Mesothelial cell of epicardium (in vitro differentiated cells): ENCODE measurements at places on chromosomes 4 and X. TPM values are rescaled to one million over a fixed set of nuclear protein-coding genes. Genes with fewer than 3 reads are reported as not detected.

DNA sequence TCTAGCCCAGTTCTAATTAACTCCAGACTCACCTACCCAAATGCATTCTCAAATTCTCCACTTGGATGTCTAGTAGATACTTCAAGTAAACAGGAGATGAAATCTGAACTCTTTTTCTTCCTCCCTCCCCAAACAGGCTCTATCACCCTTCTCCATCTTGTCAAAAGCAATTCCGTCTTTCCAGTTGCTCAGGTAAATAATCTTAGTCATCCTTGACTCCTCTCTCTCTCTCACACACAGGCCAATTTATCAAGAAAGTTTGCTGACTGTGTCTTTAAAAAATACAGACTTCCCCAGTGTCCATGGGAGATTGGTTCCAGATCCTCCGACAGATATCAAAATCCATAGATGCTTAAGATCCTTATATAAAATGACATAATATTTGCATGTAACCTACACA, 12.9 kb downstream of the TXK start:
- H3K4me3 ChIP-seq = no peak overlapping the region
- no peak for DNase-seq
- no peaks in the 10 kb centered on the region for H3K4me1 ChIP-seq

DNA sequence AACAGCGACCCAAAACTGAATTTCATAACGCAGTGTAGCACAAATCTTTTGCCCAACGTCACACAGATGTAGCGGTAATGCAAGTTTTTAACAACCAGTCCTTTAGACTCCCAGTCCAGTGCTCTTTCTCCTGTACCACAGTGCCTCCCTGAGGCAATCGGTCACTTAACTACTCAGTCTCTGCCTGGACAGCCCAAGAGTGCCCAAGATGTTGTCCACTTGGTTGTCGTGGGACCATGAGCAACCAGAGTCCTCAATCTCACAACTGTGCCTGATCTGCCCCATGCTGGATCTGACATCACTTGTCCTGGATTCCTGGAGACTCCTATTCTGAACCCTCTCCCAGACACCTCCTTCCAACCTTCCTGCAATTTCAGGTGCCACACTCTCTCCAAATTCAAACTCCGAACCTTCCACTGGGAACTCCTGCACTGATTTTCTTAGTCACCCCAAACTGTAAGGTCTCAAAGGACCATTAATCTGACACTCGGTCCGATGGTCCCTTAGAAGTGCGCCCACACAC, 702 bp downstream of the MMGT1 start:
- H3K36me3 ChIP-seq = no peaks in the 10 kb centered on the region
- no peaks in the 10 kb centered on the region for H3K27me3 ChIP-seq
- H3K4me1 ChIP-seq = peaks cover 16% of the 10 kb centered on the region
- peak overlapping the region; percentile 100 for H3K27ac ChIP-seq

DNA sequence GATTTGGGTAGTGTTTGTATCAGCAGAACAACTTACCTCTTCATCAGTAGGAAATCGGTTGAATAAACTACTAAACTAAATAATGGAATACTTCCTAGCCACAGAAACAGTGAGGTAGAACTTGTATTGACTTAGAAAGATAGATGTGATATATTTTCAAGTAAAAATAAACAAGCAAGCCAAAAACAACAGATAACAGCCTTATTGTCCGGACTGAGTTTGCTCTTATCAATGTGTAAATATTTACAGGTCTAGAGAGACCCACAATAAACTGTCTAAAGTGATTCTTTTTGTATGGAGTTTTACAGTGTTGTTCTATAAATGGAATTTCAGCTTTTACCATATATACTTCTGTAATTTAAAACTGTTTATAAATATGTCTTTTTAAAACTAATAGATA, 721.8 kb downstream of the ADGRL3 start:
- H3K36me3 ChIP-seq = peaks cover 3% of the 10 kb centered on the region
- no peaks in the 10 kb centered on the region for H3K27me3 ChIP-seq
- no peak overlapping the region for H3K4me3 ChIP-seq
- no peak overlapping the region for H3K27ac ChIP-seq
- no peak for DNase-seq

CCNB3 gene
- 0.36 to 0.60 TPM (median 0.40 TPM) in 3 replicates for total RNA-seq

DNA sequence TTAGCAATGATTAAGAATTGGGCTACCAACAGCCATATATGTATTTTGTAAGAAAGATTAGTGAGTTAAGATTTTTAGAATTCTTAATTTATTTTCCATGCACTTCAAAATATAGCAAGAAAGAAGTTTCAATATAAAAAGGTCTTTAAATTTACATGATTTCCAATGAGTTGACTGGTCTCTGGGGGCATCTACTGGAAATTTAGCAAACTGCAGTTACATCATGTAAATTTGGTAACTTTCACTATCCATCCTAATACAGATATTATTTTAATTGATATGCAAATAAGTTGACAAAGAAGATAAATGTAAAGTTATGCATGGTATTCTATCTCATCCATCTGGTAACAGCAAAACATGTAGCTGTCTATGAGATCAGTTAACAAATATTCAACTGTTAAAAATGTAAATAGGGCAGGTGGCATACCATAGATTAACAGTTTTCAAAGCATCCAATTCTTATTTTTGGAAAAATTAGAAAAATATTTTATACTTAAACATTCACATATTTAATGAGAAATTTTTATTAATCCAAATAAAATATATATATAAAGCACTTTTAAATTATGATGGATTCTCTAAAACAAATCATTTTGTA, 29.1 kb downstream of the TTC29 start:
- DNase-seq = no peak
- H3K4me3 ChIP-seq = no peak overlapping the region
- H3K36me3 ChIP-seq = no peaks in the 10 kb centered on the region
- no peak overlapping the region for H3K27ac ChIP-seq
- H3K27me3 ChIP-seq = peaks cover 23% of the 10 kb centered on the region
- no peaks in the 10 kb centered on the region for H3K4me1 ChIP-seq

DNA sequence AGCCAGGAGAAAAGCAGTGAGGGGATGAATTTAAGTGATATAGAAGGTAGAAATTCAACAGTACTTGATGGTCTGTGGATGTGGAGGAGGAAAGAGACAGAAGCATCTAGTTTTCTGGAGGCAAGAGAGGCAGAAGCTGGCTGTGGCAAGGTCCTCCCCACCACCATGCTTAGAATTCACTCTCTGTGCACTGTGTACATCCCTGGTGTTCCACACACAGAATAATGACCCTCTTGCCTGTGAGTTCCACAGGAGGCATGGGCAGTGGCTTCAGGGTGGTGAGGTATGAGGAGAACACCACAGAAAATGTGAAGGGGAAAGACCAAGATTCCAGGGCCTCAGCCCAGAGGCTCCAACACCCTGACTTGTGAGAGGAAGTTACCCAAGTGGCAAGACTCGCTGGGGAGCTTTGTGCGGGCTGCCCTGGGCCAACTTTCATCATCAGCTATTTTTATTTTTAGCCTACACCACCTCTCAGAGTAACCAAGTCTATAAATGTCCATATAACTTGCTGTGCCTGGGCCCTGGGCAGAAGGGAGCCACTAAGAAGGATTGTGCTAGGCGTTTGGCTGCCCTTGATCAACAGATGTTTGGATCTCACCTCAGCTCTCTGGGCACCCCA, 7.8 kb upstream of the INTS6L start:
- H3K27ac ChIP-seq = no peak overlapping the region
- no peak for DNase-seq
- no peaks in the 10 kb centered on the region for H3K27me3 ChIP-seq
- no peak overlapping the region for H3K4me3 ChIP-seq

- no peaks in the 10 kb centered on the region for H3K36me3 ChIP-seq
- H3K27ac ChIP-seq = no peak overlapping the region
- no peaks in the 10 kb centered on the region for H3K27me3 ChIP-seq
- no peak for DNase-seq
- H3K4me3 ChIP-seq = no peak overlapping the region
- H3K4me1 ChIP-seq = peaks cover 3% of the 10 kb centered on the region
Measured at GRCh38 chr4:148345509-148345908, 96.7 kb downstream of the NR3C2 start.

DNA sequence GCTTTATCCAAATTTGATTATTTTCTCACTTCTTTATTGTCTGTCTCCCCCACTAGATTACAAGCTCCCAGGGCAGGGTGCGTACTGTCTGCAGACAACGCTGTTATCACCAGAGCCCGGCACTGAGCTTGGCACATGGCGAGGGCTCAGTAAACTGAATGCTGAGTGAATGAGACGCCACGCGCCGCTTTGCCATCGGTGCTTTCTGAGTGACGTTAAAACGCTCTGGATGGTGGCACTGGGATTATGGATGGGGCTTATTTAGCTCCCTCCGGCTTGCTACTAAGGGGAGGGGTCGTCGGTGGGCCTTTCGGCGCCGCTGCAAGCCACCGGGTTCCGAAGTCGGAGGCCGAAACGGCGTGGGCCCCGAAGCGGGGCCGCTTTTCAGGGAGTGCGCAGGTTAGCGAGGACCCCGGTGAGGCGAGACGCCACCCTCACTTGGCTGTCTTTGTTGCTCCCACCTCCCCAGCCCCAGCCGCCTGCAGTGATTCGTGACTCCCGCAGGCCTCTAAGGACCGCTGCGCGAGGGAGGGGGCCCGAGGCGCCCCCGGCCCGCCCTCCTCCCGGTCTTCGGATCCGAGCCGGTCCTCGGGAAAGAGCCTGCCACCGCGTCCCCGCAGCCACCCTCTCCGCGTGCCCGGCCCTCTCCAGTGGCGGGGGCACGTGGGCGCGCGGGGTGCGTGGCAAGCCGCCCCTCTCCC, 569 bp upstream of the FHL1 start:
- peak overlapping the region; percentile 74 for H3K4me3 ChIP-seq
- H3K27me3 ChIP-seq = peaks cover 62% of the 10 kb centered on the region
- H3K4me1 ChIP-seq = no peaks in the 10 kb centered on the region
- DNase-seq = no peak
- no peaks in the 10 kb centered on the region for H3K36me3 ChIP-seq

- no peak within 1 kb of the TSS for H3K27ac ChIP-seq
- peaks cover 4% of the 10 kb centered on the region for H3K4me1 ChIP-seq
- no peak for DNase-seq
- H3K4me3 ChIP-seq = no peak within 1 kb of the TSS
- H3K36me3 ChIP-seq = no peaks in the 10 kb centered on the region
- H3K27me3 ChIP-seq = peaks cover 5% of the 10 kb centered on the region
Measured at GRCh38 chrX:1212532-1212931, at the start of gene CRLF2. TSS of gene CRLF2 (minus strand) at chrX:1212649. CDS start at chrX:1212634, 15 bp downstream.

DNA sequence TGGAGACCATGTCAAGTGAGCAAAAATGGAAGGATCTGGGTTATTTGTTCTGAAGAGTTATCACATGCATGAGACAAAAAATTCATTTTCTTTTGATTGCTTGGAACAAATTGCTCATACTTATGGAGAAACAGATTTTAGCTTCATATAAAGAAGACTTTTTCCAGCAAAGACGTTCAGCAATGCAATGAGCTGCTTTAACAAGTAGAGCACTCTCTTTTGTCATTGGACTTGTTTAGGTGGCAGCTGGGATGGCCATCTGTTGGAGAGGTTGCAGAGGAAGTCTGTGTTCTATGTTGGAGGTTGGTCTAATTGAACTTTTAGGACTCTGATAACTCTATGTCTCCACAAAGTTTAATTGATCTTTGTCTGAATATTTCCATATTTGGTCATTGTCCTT, 19.9 kb upstream of the CEP135 start:
- H3K4me1 ChIP-seq = peaks cover 15% of the 10 kb centered on the region
- H3K4me3 ChIP-seq = no peak overlapping the region
- H3K36me3 ChIP-seq = no peaks in the 10 kb centered on the region
- H3K27me3 ChIP-seq = no peaks in the 10 kb centered on the region

DNA sequence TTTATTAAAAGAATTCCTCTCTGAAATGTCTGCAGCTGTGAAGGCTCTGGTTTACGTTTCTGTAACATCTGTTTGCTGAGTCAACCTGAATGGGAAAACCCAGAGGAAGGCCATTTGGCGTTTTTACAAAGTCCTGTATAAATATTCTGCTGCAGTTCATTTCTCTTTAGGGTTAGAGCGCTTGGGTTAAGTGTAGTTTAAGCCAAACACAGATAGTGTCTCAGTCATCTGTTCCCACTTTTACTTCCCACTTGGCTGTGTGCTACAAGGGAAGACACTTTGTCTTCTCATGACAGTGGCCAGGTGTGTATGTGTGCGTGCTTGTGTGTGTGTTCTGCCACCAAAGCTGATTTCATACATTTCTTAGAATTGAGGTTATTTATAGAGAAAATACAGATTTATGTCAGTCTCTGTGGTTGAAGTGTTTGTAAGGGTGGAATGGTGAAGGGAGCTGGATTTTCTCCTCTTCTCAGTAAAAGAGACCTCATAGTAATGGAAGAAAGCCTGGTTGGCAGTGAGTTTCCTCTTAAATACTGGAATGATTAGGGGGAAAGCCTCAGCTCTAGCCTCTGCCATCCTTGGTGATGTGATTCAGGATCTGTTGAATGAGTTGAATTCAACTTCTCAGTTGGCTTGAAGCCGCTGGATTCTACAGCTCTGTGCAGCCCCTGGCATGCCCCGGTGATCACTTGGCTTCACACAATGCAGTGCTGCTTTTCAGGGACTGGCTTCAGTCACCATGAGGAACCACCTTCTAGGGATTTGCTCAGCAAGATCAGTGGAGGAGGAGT, 50.6 kb downstream of the JADE1 start:
- no peaks in the 10 kb centered on the region for H3K27me3 ChIP-seq
- no peak for DNase-seq
- peaks cover 9% of the 10 kb centered on the region for H3K4me1 ChIP-seq
- H3K36me3 ChIP-seq = peaks cover 27% of the 10 kb centered on the region

DNA sequence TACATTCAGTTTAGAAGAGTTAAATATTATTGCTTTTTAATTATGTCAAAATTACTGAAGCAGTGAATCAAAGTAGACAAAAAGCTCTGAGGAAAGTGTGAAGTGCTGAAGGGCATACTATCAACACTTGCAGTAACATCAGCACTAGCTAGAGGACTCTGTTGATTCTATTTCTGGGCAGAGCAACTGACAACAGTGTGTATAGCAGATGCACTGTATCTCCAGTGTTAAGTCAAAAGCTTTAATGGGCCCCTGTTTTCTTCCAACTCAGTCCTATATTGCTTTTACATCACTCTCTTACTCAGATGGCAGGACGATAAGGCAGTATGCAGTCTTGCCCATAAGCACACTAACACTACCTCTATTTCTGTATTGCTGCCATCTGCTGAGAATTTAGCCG, 435.2 kb upstream of the AMOT start:
- H3K27me3 ChIP-seq = no peaks in the 10 kb centered on the region
- no peak overlapping the region for H3K4me3 ChIP-seq
- no peaks in the 10 kb centered on the region for H3K36me3 ChIP-seq
- no peak for DNase-seq

- H3K27me3 ChIP-seq = peaks cover 9% of the 10 kb centered on the region
- H3K36me3 ChIP-seq = peaks cover 13% of the 10 kb centered on the region
- no peak for DNase-seq
- no peak overlapping the region for H3K4me3 ChIP-seq
- H3K27ac ChIP-seq = no peak overlapping the region
- H3K4me1 ChIP-seq = peaks cover 4% of the 10 kb centered on the region
Measured at GRCh38 chr4:38948551-38948950, 80.9 kb downstream of the FAM114A1 start.

BCORL1 gene
- total RNA-seq = 27.7 to 28.9 TPM (median 28.0 TPM) in 3 replicates
